Thyroid gland (tissue), 4 donors: ENCODE measurements at places on chromosomes 4 and X.
A peak's percentile ranks its signal among the peaks of the same experiment; 100 is the strongest.

DNA sequence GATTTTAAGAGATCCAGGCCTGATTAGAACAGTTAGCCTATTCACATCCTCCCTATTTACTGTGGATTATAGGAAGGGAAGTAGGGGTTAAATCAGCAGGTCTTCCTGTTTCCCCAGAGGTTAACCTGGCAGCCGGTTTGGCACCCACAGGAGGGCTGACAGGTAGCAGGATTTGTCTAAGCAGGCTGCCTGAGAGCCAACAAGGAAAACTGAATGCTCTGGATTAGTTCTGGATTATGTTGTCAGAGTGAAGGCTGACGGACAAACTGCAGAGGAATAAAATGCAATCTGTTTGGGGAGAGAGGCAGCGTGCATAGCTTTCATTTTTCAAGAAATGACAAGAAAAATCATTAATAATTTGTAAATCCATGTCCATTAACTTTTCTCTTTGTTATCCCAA lies 397.1 kb upstream of the FAM241A start:
- DNase-seq = no peak
- H3K27me3 ChIP-seq = no peaks in the 10 kb centered on the region
- H3K4me3 ChIP-seq = no peak overlapping the region

GRCh38 chr4:167114416-167114971 lies 119.8 kb downstream of the SPOCK3 start:
- no peaks in the 10 kb centered on the region for H3K36me3 ChIP-seq
- no peaks in the 10 kb centered on the region for H3K27me3 ChIP-seq
- no peak overlapping the region for H3K4me3 ChIP-seq
- no peaks in the 10 kb centered on the region for H3K4me1 ChIP-seq
- H3K27ac ChIP-seq = no peak overlapping the region

GRCh38 chr4:43132010-43132582 lies 239.6 kb downstream of the GRXCR1 start:
- no peak overlapping the region for H3K4me3 ChIP-seq
- no peaks in the 10 kb centered on the region for H3K4me1 ChIP-seq
- H3K27me3 ChIP-seq = no peaks in the 10 kb centered on the region

DNA sequence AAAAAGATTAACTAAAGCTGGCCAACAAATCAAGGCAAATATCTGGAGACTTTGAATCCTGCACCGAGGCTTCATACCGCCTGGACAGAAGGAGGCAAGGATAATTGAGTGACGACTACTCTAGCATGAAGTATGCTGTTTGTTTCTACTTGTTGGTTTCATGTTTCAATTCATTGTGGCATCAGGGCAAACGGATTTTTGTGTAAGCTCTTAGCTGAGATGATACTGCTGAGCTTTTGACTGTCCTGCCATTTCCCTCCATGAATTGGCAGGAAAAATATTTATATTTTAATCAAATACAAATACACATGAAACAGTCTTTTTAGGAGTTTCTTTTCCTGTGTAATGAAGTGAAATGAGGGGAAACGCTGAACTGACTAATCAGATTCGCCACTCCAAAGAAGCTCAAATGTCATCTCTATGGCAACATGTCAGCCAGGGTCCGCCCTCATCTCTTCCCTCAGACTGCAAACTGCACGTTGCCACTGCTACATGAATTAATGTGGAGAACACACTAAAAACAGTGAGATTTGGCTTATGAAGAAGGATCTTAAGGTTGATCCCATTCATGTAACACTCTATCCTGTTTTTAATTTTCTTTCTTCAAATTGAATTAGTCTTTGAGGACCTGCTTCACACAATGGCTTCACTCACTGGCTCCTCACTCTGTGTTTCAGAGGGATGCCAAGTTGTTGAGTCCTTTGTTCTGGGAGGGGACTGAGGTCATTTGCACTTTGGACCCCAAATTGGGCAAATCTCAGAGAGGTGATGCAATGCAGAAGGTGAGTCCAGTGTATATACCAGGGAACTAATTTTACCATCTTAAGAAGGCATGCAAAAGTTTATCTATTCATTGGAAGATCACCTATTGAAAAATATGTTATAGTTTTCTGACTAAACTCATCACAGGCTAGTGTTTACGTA lies 149.6 kb upstream of the MID1 start:
- H3K36me3 ChIP-seq = no peaks in the 10 kb centered on the region
- H3K27me3 ChIP-seq = no peaks in the 10 kb centered on the region

DNA sequence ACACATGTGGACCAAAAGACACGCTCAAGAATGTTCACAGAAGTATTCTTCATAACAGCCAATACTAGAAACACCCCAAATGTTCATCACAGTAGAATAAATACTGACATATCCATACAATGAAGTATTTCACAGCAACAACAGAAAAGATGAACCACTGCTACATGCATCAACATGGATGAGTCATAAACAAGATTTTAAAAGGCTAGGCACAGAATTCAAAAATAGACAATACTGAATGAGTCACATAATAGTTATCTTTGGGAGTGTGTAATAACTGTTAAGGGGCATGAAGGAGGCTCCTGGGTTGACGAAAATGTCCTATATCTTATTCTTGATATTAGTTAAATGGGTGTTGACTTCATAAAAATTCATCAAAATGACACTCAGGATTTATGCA lies 43.5 kb downstream of the CLOCK start:
- no peaks in the 10 kb centered on the region for H3K4me1 ChIP-seq
- no peak for DNase-seq
- no peak overlapping the region for H3K4me3 ChIP-seq

DNA sequence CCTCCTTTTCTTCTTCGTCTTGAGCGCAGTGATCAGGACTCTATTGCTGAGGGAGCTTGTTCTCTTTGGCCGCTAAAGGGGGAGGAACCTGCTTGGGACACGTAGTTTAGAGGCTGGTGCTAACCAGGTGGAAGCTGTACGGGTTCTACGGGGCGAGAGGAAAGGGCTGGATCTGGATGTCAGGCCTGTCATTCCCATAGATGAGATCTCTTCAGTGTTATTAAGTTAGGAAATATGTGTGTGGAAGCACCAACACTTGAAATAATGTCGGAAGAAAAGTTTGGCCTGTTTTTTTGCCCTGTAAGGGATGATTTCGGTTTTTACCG lies 643 bp downstream of the SRP72 start:
- H3K4me3 ChIP-seq = peak overlapping the region; percentile 97
- H3K27ac ChIP-seq = no peak overlapping the region
- DNase-seq = peak; percentile 35
- H3K36me3 ChIP-seq = peaks cover 8% of the 10 kb centered on the region
- no peaks in the 10 kb centered on the region for H3K27me3 ChIP-seq
